Neural progenitor cell (in vitro differentiated cells): ENCODE measurements at places on chromosomes 4 and X.

GRCh38 chr4:52566136-52567031 lies 92.7 kb downstream of the USP46 start:
- DNase-seq = no peak

- DNase-seq = no peak
These were observed 109.6 kb downstream of the TNIP2 start for GRCh38 chr4:2646396-2647149.

DNA sequence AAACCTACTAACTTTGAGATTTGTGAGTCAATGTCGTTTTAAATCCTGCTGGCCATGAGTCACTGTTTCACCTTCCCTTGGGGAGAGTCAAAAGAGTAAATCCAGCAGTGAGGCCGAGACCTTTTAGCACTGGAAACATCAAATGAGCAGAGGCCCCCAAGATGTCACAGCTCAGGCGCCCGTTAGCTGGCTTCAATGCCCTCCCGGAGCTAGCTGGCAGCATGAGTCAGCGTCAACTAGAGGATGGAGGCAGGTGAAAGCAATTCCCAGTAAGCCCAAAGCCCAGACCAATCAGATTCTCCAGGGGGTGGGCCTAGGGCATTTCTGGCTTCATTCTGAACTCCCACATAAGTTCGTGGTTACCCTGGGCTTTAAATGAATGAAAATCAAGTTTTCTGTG lies 170.9 kb downstream of the CLCN4 start:
- DNase-seq = peak; percentile 12

- no peak for DNase-seq
These were observed 125.4 kb downstream of the ATXN3L start for GRCh38 chrX:13194291-13195103.

GRCh38 chr4:185546335-185546734 lies 11.0 kb upstream of the PDLIM3 start:
- DNase-seq = no peak

GRCh38 chr4:65202853-65203236 lies 467.4 kb downstream of the EPHA5 start:
- no peak for DNase-seq
